Activated CD4-positive, alpha-beta T cell treated with anti-CD3 and anti-CD28 coated beads, Interleukin-2, amount 50 U/mL, for 4 hours (primary cell): ENCODE measurements at places on chromosomes 3 and 15.

GRCh38 chr3:127277561-127277960, 10.3 kb downstream of the PRR20G start:
- DNase-seq: no peak

GRCh38 chr15:70726753-70727152, 36.6 kb downstream of the UACA start:
- DNase-seq: no peak

DNA sequence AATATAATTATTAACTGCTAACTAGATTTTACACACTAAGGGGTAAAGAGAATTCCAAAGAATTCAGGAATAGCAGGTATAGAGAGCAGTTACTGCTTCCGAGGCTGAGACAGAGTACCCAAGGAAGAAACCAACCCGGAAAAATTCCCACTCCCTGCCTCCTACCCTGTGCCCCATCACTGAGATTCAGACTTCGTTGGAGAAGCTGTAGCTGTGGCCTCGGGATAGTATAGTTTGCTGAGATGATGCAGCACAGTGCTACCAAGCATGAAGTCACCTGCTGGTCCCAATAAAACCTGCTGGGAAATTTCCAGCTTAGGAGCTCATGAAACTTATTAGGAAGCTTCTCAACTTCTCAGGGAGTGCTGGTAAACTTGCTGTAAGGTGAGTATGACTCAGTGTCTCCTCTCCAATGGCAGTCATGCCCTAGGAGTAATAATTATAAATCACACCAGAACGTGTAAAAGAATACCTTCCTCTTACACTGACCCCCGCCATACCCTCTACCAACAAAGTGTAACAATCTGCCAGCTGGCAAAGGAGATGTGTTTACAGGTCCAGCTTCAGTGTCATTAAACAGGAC, 215.2 kb upstream of the ROBO2 start:
- DNase-seq: no peak

GRCh38 chr3:115418583-115418982, 204.7 kb upstream of the GAP43 start:
- no peak for DNase-seq

GRCh38 chr15:73273181-73274002, 95.4 kb downstream of the HCN4 start:
- peak; percentile 28 for DNase-seq

DNA sequence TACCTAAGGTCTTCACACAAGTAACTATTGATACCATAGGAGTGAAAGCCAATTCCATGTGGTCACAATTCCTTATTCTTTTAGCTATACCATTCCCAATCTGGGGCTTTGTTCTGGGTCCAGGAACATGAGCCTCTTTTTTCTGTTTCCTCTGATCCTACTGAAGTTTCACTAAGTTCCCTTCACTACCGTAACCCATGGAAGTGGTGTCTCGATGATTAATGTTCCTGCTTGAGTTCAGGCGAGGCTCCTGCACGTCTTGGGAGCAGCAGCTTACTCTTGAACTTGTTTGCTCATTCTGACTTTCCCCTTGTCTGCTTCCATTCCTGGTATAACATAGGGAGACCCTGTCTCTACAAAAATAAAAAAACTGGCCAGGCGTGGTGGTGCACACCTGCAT, 23.6 kb downstream of the ZNF592 start:
- no peak for DNase-seq

DNA sequence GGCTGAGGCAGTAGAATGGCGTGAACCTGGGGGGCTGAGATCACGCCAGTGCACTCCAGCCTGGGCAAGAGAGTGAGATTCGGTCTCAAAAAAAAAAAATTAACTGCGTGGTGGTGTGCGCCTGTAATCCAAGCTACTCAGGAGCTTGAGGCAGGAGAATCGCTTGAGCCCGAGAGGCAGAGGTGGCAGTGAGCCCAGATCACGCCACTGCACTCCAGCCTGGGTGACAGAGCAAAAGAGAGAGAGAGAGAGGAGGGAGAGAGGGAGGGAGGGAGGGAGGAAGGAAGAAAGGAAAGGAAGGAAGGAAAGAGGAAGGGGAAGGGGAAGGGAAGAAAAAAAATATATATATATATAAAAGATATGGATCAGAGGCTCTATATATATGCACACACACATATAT, 6.0 kb downstream of the TM4SF19 start:
- no peak for DNase-seq

GRCh38 chr15:90379263-90379662, 8.8 kb upstream of the IQGAP1 start:
- no peak for DNase-seq

GRCh38 chr15:88908123-88908522, 5.1 kb downstream of the MFGE8 start:
- DNase-seq: no peak

DNA sequence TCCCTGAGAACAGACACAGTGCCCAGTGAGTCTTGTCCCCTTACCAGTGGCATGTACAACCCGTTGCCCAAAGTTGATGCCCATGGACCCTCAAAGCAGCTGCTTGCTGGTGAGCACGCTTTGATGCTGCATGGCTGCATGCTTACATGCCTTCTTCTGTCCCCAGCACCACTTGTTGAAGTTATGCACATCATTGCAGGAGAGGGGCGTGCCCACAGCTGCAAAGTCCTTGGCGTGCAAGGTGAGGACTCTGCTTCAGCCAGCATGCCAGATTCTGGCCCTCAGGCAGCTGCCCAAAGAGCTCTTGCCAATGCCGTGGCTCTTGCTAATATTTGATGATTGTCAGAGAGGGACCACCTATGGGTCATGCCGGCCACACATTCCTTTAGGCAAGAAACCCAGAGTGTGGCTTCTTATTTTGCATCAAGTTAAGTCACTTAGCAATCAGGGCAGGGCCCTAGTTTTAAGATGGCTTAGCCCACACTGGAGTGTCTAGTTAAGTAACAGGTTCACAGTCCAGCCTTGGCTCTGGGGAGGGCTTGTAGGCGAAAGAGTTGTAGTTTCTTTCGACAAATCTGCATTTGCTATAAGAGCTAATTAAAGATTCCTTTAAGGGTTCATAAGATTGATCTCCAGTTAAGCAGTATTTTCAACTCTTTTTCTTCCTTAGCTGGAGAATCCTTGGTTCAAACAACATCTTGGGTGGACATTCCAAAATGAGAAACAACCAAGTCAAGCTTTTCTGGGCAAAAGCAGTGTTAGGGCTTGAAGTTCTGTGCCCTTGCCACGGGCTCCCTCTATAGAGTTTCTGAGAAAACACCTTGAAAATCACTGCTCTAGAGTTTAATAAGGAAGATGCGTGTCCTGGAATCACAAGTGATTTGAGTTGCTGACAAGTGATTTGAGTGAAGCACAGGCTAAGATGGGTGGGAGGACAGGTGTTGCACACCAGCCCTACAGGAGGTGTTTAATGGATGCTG, 128.6 kb downstream of the SLCO3A1 start:
- no peak for DNase-seq

DNA sequence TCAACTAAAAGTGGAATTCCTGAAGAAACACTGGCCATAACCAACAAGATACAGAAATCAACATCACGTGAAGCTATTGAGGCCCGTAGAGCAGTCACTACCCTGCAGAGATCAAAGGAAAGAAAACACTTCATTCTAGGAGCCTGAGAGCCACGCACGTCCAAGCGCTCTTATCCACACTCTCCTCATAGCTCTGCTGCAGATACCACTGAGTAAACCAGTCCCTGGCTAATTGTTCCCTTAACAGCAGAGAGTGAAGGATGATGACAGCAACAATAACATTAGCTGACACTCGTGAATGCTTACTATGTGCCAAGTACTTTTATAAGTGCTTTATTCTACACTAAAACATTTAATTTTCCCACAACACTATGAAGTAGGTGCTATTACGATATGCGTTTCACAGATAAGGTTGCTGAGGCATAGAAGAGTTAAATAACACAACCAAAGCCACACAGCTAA, 271.0 kb upstream of the GADL1 start:
- no peak for DNase-seq

DNA sequence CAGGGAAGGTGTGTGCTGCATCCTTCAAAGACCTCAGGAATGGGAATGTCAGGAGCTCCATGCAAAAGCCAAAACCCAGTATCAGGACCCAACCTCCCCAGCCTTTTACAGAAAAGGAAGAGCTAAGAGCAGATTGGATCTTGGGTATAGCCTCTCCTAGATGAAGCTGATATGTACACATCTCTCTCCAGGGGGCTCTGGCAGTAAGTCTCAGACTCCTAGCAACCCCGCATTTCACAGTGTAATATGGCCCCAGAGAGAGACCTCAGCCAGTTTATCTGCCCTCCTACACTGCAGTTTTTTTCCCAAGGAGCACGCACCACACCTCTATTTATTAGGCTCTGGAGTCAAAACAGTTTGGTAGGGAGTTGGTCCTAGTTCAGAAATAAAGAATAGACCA, 88.2 kb downstream of the RBPMS2 start:
- no peak for DNase-seq

DNA sequence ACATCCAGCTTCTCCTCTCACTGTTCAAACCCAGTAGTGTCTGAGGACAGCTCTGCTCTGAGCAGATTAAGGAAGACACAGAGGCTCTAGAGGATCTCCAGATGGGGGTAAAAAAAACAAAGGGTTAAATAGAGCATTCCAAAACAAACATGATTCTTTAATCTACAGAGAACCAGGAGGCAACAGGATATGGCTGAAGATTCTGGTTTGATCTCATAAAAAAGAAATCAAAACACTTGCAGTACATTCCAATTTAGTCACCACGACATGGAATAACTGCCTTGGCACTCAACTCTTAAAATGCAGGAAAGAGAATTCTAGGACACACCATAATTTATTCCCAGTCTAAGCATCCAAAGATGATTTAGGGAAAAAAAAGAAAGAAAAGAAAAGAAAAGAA, 32.0 kb downstream of the TM4SF4 start:
- DNase-seq: no peak

GRCh38 chr15:62840526-62841268, 201.8 kb upstream of the TPM1 start:
- no peak for DNase-seq

- no peak for DNase-seq
Measured at GRCh38 chr15:71221417-71221816, 106.1 kb downstream of the THSD4 start.
